ENCODE measurements at places on chromosomes 11 and 22.

DNA sequence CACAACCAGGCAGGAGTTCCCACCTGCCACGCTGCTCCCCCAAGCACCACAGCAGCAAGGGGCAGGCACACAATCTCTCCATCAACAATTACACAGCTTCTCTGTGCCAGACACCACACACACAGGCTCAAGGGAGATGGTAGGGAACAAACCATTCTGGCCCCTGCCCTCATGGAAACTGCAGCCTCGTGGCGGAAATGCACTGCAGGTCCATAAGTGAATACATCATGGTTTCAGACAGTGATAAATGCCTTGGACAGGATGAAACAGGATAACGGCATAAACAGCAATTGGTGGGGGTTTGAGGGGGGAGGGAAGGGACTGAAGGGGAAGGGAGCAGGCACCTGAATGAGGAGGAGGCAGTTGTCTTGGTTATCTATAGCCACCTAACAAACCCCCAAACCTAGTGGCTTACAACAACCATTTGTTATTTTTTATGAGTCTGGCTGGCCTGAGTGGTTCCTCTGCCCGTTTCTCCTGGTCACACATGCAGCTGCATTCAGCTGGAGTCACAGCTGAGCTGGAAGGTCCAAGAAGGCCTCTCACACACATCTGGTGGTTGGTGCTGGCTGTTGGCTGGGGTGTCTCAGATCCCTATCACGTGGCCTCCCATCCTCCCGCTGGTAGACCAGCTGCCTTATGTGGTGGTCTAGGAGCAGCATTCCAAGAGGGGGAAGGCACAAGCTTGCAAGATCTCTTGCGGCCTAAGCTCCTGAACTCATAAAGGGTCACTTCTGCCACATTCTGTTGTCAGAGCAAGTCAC, 15.0 kb upstream of the YWHAH start:
- no peak for DNase-seq

DNA sequence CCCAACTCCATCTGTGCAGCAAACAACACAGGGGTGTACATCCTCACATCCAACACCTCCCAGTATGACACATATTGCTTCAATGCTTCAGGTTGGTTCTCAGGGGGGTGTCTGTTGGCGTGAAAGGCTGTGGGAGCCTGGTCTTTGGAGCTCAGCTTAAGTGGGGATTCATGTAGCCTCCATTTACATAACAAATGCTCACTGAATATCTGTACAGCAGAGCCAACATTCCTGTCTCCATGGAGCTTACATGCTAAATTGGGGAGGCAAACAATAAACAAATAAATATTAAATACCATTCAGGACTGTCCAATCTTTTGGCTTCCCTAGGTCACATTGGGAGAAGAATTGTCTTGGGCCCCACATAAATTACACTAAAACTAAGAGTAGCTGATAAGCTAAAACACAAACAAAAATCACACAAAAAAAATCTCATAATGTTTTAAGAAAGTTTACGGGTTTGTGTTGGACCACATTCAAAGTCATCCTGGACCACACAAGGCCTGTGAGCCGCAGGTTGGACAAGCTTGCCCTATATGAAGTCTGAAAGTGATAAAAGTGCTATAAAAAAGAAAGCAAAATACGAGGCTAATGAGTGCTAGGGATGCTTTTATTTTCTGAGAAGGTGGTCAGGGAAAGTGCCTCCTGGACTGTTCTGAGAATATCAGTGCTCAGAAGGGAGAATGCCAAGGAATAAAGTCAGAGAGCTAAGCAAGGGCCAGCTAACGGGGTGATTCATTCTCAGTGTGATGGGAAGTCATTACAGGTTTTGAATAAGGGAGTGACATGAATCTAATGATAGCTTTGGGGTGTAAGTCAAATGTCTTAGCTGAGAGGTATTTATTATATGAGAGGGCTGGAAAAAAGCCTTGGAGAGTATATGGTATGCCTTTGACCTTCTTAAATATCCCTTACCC, 41.6 kb downstream of the CD44 start:
- no peak for DNase-seq

- no peak for DNase-seq
Observed at GRCh38 chr11:28627690-28628255, 519.6 kb downstream of the METTL15 start.

DNA sequence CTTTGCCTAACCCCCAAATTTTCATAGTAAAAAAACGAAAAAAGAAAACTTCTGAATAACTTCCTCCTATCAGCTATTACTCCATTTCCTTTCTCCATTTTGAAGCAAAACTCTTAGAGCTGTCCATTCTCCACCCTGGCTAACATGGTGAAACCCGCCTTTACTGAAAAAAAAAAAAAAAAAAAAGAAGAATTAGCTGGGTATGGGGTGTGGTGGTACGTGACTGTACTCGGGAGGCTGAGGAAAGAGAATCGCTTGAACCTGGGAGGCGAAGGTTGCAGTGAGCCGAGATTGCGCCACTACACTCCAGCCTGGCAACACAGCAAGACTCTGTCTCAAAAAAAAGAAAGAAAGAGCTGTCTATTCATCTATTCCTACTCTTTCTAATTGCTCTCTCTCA, 11.3 kb upstream of the NXF1 start:
- DNase-seq = no peak

GRCh38 chr11:116654526-116654925, 118.3 kb downstream of the BUD13 start:
- DNase-seq = no peak

DNA sequence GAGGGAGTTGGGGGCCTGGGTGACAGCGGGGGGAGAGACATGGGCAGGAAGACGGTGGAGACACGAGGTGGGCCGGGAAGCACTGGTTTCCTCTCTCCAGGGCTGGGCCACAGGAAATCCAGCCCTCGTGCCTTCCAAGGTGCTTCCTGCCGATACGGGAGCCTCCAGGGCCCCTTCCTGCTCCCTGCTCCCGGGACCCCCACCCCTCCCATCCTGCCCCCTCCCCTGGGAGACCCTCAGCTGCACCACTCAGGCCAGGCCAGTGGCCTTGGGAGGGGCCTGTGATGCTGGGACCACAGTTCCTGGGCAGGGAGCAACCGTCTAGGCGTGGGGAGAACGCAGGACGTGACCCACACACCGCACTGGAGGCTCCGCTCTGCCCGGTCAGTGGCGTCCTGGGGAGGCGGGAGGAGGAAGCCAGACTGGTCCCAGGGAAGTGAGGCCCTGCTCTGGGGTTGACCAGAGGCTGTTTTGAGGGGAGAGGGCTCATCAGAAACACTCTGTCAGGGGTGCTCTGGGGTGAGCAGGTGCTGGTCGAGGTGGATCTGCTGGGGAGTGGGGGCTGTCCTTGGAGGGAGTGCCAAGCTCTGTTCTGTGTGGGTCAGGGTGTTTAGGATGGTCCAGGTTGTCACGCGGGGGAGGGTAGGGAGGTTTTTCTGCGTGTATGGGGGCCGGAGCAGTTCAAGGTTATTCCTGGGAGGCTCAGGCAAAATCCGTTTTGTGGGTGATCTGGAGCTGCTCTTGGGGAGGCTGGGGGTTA, at the start of gene SHANK3:
Gene SHANK3, plus strand, starts transcription at position 353 of the 760 bp plus-strand sequence.
- DNase-seq = no peak

DNA sequence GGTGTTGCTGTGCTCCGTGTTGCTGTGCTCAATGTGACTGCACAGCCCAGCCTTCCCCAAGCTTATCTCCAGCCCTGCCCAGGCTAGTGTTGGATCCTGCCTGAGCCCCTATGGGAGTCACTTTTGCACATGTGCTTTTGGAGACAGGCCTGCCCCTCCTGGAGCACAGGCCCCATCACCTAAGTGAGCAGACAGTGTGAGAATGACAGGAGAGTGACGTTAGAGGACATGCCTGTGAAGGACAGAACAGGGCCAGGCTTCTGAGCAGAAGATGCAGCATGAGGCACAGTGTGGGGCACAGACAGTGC, 36.6 kb upstream of the SUSD2 start:
- no peak for DNase-seq

- peak; percentile 27 for DNase-seq
Observed at GRCh38 chr11:117143390-117143789, 697 bp upstream of the PAFAH1B2 start.

GRCh38 chr11:47913529-47914244, 65.5 kb upstream of the NUP160 start:
- DNase-seq = no peak

DNA sequence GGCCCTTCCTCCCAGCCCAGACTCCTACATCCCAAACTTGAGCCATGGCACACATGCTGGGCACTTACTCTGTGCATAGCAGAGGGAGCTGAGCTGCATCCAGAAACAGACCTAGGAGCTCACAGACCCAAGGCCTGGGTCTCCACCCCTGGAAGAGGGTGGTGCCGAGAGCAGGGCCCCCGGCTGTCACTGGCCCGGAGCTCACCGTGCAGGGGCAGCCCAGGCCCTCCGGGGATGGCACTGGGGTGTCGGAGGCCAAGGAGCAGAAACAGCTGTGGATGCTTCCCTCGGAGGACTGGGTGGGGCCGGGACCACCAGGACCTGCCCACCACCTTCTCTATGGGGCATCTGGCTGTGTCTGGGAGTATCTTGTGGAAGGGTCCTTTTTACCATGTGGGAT, 4.3 kb upstream of the APOBEC3A start:
- no peak for DNase-seq

- DNase-seq = no peak
Observed at GRCh38 chr11:1746956-1747752, 3.2 kb downstream of the IFITM10 start.

DNA sequence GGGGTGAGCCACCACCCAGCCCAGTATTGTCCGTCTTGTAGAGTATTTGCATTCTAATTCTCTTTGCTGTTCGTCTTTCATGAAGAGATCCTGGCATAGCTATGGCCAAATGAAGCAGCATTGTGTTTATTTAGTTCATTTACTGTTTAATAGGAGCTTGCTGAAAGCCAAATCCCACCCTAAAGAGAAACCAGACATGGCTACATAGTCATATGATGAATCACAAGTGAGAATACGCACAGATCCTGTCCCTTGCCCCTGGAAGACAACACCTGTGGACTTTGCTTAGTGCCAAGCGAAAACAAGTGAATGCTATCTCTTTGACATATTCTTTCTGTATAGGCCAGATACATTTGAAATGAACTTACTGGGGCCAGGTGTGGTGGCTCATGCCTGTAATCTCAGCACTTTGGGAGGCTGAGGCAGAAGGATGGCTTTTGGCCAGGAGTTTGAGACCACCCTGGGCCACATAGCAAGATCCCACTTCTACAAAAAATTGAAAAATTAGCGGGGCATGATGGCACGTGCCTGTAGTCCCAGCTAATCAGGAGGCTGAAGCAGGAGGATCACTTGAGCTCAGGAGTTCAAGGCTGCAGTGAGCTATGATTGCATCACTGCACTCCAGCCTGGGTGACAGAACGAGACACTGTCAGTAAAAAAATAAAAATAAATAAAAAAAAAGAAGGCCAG, 5.1 kb upstream of the ARFGAP3 start:
- no peak for DNase-seq

DNA sequence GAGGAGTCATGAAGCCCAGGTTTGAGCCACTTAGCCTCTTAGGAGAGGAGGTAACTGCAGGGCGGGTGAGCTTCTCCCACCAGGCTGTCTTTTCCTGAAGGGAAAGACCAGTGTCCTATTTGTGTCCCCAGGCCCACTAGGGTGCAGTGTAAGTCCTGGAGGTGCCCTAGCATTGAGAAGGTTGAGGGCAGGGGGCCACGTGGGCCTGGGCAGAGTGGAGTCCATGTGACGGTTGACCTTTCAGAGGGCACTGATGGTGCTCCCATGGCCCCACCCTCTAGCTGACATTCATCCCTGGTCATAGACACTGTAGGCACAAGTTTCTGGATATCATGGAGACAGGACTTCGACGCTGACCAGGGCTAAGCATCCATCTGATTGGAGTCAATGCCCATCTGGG, 44.1 kb upstream of the TP53I11 start:
- DNase-seq = no peak

DNA sequence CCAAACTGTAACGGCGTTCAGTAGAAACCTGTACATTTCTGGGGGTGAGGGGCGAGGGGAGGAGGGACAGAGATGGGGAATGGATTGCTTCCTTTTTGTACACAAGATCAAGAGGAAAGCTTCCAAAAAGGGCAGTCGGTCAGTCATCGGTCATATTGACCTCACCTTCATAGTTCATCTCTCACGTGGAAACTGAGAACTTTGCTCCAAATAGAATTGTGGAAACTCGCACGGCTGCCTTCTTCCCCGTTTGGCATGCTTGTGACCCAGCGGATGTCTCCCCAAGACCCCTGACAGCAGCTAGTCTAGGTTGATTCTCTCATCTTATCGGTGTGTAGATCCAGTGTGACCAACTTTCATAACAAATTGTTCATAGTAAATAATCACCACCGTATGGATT, 47.6 kb downstream of the KCNC1 start:
- no peak for DNase-seq

DNA sequence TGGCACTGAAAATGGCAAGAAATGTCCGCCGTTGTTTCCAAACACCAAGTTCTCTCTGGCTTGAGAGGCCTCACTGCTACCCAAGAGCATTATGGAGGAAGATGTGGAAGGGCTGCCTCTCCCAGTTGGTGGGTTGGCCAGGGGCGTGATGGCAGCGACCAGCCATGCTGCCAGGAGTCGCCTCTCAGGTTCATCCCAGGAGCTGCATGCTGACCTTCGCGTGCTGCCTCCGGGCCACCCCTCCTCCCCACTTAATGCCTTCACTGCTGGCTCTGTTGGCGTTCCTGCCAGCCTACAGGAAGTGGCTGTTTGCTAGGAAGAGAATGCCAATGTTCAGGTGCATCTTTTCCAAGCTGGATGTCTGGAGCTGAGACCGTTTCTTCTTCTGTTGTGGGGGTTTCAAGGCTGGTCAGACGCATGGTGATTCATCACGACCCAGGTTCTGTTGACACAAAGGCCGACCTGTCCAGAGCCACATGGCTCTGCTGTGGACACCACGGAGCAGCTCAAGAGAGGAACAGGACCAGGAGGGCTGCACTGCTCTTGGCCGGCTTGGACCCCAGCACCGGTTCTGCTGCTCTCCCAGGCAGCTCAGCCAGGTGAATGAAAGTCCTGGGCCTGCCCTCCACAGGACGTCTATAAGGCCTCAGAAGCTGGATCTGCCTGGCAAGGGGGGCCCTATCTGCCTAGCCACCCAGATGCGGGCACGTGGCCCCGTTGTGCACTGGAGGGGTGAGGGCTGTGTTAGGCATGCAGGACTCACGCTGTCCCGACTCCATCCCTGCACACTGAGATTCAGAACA, 25.1 kb downstream of the TBX1 start:
- no peak for DNase-seq

- no peak for DNase-seq
Observed at GRCh38 chr22:37206118-37206840, 6.0 kb downstream of the SSTR3 start.

Measured in naive thymus-derived CD4-positive, alpha-beta T cell (primary cell).